ENCODE measurements at places on chromosomes 1 and 21. TPM values are rescaled to one million over a fixed set of nuclear protein-coding genes. Genes with fewer than 3 reads are reported as not detected.
A peak's percentile ranks its signal among the peaks of the same experiment; 100 is the strongest.

DNA sequence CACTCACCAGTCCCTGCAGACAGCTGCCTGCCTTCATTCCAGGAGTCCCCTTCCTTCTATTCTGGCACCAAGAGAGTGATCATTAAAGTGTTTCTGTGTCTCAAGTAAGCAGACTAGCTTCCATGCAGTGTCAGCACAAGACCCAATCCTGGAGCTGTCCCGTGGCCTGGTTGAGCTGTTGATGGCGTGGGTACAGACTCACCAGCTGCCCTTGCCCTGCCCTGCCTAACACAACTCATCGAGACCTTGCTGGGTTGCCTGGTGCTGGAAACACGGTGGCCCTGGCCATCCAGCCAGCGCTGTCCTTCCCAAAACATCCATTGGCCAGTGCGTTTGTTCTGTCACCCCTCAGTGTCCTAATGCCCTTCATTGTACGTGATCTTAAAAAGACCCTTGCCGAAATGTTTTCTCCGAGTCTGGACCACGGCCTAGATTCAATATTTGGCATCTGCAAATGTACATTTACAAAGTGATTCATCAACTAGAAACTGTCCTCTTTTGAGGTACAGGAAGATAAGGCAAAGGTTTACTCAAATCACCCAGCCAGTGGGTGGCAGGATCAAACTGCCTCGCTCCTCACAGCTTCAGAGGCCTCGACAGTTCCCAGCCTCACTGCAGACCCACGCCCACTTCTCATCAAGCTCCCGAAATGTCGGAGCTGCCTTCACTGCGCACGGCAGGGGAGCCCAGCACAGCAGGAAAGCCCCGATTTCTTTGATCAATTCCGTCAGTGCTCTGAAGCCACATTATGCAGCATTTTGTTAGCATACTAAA is 494.2 kb downstream of the KIF26B start:
- no peak for DNase-seq

- DNase-seq = no peak
Observed at GRCh38 chr1:110976089-110976488, 12.4 kb upstream of the LRIF1 start.

The LCA5L gene
- 5.6 TPM for polyA plus RNA-seq

DNA sequence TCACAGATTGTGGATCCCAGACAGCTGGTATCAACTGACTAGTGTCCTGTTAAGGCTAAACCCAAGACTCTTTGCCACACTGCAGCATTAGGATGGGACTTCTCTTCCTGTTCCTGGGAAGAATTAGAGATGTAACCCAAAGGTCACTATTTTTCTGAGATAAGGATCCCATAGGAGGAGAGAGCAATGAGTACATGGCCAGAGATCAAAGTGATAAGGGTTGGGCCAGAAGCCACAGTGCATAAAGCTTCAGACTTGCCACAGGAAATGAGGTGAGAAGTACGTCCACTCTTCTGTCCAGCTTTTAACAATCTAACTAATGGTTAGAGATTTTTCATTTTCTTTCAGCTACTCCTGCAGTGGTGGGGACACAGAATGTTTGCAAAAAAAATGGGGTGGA is at the start of gene HSD3B1:
TSS of gene HSD3B1 (plus strand) at position 270 of the 400 bp plus-strand sequence. CDS start 267 bp downstream, outside the sequence.
- DNase-seq = no peak

The RGS13 gene
- not detected for polyA plus RNA-seq

The KCNE2 gene
- polyA plus RNA-seq = 1.5 TPM

DNA sequence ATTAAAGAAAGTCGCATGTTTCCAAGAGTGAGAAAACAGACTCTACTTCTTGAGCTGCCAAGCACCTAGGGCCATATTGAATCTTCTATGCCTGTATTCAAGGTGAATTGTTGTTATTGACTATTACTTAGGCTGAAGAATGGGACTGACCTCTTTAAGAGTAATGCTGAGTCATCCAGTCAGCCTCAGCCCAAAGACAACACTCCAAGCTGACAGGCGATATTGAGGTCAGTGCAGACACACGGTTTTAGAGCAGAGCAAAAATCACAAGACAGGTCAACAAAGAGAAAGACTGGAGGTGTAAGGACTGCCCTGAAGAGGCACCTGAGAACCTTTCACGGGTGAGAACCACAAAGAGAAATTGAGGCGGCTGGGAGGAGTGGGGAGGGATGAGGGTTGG is 146.9 kb downstream of the MIS18A start:
- no peak for DNase-seq

GRCh38 chr1:153626477-153626903 is 815 bp downstream of the S100A13 start:
- DNase-seq = no peak

- no peak for DNase-seq
Observed at GRCh38 chr1:241079047-241079446, 278.0 kb downstream of the RGS7 start.

DNA sequence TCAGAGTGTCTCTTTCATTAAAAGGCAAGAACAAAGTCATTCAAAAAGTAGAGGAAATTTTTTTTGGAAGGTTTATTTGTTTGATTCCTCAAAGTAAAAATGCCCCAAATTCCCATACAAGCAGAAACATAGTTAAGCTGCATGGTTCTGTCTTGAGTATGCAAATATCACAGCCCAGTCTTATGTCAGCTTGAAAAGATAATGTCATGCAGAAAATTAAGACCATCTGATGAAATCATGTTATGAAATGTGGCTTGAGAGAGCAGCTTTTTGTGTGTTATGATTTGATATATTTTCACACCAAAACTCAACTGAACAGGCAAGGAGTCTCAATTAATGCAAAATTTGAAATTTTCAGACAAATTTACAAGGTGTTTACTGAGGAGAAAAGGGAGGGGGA is 411.0 kb downstream of the LMO4 start:
- no peak for DNase-seq

- DNase-seq = no peak
Observed at GRCh38 chr1:240094041-240094722, 2.5 kb downstream of the FMN2 start.

DNA sequence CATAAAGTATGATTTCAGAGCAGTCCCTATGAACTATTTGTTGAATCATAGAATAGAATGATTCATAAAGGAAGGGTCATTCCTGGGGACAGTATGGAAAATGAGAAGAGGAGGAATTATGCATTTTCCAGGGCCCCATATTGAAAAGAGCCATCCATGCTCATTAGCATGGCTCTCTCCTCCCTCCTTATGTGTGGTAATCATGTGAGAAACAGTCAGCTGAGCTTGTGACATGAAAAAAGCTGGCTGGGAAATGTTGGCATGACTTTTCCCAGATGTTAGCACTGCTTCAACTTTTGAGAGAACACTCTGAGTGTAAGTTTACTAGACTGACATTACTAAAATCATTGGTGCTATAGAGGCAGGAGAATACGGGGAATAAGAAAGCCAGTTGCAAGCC is 16.1 kb downstream of the TRIM67 start:
- DNase-seq = no peak

DNA sequence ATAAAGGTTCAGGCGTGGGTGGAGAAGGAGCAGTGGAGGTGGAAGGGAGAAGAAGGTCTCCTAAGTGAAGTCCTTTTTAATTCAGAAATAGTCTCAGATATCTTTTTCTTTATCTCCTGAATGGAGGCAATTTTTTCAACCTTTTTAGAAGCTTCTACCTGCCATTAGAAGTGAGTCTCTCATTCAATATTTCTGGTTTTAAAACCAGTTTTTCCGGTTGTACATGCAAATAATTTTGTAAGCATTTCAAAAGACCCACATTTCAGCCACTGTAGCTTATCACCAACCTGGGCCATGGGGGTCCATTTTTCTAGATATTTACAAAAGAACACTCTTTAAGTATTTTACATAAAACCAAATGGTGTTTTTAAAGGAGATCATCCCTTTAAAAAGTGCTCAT is 1280.2 kb downstream of the NCAM2 start:
- no peak for DNase-seq

DNA sequence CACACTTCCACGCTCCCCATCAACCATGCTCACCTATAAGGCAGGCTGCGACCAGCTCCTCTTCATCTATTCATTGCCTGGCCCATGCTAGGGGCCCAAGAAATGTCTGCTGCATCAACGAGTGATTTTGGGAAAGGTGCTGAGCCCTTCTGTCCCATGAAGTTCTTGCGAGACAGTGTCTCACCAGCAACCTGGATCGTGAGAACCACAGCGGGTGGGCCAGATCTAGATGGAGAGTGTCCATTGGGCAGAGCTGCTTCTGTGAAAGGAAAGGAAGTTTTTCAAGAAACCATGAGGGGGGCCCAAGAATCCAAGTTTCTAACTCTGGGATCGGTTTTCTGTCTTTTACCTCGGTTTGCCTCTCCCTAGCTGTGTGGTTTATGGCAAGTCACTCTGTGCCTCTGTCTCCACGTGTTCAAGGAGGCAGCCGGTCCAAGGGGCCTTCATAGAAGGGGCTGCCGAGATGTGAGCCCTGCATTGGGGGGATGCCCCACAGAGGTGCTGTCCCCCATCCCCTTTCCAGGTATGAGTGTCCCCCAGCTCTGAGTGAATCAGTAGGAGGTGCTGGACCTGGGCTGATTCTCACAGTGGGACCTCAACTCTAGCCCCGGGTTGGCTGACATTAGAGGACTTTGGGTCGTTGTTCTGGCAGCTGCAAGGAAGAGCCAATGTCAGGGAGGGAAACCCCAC is 8.3 kb upstream of the PADI1 start:
- no peak for DNase-seq

- DNase-seq = peak; percentile 20
Observed at GRCh38 chr1:84504580-84505492, 1.4 kb upstream of the SPATA1 start.

The BCL2L15 gene
- polyA plus RNA-seq = 0.76 TPM

The FOXO6 gene
- 2.2 TPM for polyA plus RNA-seq

- DNase-seq = no peak
Observed at GRCh38 chr1:40267767-40268187, 9.7 kb downstream of the ZMPSTE24 start.

The SLC66A1 gene
- polyA plus RNA-seq = 18.3 TPM

DNA sequence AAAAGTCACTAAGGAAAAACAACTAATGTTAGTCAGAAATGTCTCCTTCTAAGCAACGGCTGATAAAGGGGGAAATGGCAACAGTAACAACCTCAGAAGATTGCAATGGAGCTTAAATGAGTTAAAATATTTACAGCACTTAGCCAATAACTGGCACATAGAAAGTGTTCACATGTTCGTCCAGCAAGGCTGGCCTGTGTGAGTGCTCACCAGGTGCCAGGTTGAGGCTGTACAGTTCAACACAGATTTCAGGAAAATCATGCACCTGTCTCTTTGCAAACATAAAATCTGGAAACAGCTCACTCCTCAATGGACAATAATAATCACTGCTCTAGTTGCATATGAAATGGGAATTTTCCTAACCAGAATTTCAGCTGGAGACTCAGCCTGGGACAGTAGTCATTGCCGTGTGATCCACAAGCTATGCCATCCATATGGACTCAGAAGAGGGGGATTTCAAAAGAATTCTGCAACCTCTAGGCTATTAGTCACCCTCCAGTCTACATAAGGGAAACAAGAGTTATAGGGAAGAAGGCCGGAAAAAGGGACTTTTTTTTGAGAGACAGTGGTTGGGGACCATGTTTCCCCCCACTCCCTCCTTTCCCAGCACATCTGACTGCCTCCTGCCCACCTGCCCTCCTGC is 68.6 kb downstream of the SYDE2 start:
- DNase-seq = no peak

The WNT2B gene
- polyA plus RNA-seq = 4.1 TPM

The REG4 gene
- polyA plus RNA-seq = 0.72 TPM

DNA sequence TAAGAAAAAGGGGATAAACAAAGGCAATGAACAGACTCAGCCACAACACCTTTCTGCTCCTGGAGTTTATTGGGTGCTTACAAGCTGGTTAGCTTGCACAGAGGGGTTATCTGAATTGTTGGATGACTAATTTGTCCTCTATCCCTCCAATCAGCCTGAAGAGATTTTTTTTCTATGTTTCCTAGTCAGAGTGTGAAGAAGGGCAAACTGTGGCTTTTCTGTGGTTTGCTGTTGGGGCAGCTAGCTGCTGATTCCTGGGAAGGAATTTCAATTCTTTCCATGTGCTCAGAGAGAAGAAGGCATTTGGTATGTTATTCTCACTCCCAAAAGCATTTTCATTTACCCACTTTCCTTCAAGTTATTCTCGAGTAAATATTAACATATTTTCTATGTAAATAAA is 48.6 kb downstream of the PCP4 start:
- no peak for DNase-seq

The CDC73 gene
- polyA plus RNA-seq = 47.3 TPM

- DNase-seq = no peak
Observed at GRCh38 chr1:10939654-10940450, 72.6 kb upstream of the TARDBP start.

- no peak for DNase-seq
Observed at GRCh38 chr1:85323770-85324169, 47.3 kb upstream of the BCL10 start.

- no peak for DNase-seq
Observed at GRCh38 chr1:110118636-110119396, 6.6 kb downstream of the UBL4B start.

- DNase-seq = no peak
Observed at GRCh38 chr1:203573730-203574129, 52.9 kb upstream of the ATP2B4 start.

- no peak for DNase-seq
Observed at GRCh38 chr1:48080331-48081255, 83.4 kb upstream of the TRABD2B start.

DNA sequence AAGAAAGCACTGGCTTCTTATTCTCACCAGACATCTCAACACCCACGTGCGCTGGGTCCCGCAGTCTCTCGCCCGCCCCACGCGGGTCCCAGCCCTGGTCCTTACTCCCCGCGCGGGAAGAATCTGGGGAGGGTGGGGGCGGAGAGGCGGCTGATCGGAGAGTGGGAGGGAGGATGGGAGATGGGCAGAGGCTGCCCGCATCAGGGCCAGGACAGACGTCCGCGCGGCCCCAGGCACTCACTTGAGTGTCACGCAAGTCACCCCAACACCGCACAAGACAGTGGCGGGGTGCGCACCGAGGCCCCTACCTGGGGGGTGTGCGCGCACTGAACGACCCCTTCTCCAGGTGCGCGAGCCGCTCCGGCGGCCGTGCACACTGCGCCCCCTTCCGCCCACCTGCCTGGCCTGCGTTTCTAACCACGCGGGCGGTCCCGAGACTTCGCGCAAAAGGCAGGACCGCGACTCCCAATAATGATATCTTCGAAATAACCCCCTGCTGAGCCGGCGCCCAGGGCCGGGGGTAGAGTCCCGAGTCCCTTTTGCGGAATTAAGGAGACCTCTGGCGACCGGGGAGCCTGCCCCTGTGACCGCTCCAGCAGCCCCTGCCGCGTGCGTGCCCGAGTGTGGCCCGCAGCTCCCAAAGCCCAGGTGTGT is 6.0 kb upstream of the SIM2 start:
- DNase-seq = no peak

DNA sequence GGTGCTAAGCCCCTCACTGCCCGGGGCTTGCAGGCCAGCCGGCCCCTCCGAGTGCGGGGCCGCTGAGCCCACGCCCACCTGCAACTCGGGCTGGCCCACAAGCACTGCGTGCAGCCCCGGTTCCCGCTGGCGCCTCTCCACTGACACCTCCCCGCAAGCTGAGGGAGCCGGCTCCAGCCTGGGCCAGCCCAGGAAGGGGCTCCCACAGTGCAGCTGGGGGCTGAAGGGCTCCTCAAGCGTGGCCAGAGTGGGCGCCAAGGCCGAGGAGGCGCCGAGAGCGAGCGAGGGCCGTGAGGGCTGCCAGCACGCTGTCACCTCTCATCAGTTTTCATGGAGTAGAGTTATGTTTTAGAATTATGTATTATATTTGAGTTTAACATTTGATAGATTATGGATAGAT is 176.5 kb upstream of the FAM78B start:
- DNase-seq = no peak
